ENCODE measurements at places on chromosomes 7 and 10. TPM values are rescaled to one million over a fixed set of nuclear protein-coding genes. Genes with fewer than 3 reads are reported as not detected.

Gene AMZ1
- total RNA-seq, result 0.04 TPM

Gene PBLD
- total RNA-seq, result 0.70 TPM

Gene HOXA2
- not detected for total RNA-seq

Gene C10orf62
- not detected for total RNA-seq

Gene OR9A2
- not detected for total RNA-seq

Gene SYT15
- total RNA-seq, result 0.50 TPM

All from activated naive CD8-positive, alpha-beta T cell treated with anti-CD3 and anti-CD28 coated beads for 36 hours (primary cell).